ENCODE measurements at places on chromosomes 3 and 15.

DNA sequence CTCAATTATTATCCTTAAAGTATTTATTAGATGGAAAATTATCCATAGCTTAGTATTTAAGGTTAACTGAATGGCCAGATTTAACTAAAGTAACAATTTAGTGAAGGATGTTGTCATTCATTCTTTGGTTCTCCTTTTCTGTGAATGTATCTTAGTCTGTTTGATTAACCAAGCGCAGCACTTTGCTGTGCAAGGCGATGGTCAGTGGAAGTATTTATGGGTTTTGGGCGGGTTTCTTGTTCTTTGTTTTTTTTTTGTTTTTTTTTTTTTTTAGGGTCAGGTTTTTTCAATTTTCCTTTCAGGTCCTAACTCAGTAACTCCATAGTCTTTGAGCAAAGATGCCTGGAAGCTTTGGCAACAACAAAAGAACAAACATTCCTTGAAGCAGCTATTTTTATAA, 328.8 kb downstream of the PTPRG start:
- no peak for DNase-seq

GRCh38 chr3:48226939-48227338, 3.6 kb downstream of the CAMP start:
- DNase-seq, result no peak

DNA sequence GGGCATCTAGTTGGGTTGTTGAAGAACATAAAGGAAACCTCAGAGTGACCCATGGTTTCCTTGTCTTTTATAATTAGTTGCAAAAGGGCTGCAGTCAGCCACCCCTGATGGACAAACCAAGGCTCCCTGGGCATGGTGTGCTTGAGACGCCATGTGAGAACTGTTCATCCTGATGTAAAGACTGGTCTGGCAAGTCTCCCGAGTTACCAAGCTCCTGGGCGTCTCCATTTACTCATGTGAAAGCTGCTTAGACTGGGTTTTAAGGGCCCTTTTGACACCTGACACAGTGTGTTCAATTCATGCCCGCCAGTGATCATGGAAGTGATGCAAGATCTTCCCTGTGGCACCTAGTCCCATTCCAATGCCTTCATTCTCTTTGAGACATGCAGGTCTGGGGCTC, 49.4 kb downstream of the GRK7 start:
- DNase-seq, result no peak

DNA sequence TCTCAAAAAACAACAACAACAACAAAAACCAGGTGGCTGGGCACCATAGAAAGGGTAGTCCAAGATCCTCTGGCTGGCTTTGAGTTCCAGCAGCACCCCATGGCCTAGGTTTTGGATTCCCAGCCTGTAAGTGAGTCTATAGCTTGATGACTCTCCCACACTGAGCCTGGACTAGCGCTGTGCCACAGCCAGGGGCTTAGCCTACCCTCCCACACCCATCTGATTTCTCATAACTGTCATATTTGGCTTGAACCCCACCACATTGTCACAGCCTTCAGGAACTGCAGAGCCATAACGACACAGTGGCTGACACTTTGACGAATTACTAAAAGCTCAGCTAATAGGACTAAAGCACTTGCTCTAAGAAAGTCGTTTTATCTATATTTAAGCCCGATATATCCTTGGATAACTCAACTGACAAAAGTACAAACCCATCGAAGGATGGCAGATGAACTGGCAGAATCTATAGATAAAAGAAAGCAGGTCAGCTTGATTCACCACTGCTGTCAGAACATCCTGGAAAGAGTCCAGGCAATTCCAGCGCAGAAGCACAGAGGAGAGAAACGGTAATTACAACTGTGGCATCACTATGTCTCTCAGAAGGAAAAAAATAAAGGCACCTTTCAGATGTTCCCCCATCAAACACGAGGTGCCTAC, 62.1 kb downstream of the HOMER2 start:
- DNase-seq, result no peak

GRCh38 chr3:179513862-179514261, 48.9 kb upstream of the ACTL6A start:
- DNase-seq, result no peak

DNA sequence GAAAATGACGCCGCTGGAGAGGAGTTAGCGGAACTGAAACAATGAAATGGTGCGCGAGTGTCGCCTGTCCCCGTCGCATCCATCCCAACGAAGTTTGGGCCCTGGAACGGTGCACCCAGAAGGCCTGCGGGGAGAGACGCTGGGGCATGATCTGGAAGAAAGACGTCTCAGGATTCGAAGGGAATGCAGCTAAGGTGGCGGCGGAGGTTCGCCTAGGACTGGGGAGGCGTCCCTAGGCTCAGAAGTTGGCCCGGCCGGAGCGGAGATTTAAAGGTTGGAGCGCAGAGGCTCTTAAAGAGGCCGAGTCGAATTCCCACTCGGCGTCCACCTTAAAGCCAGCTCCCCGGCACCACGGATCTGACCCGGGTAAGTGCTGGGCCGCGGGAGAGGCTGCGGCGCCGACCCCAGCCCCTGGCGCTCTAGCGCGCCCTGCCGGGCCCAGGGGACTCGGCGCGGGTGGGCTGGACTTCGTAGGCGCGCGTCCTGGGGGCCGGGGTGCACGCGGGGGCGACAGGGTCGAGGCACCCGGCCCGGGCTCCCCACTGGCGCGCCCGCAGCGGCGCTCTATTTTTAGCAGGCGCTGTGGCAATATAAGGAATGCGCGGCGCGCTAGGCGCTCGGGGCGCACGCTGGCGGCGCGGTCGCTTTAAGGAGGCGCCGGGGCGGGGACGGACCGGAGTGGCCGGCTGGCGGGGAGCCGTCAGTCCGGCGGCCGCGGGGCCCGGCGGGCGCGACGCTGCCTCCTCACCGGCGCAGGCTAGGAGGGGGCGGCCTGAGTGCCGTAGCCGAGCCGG, at the start of gene MRAS:
MRAS (plus strand) TSS at position 620 of the 794 bp plus-strand sequence. CDS start 24,305 bp downstream, outside the sequence.
- DNase-seq, result peak; percentile 93

GRCh38 chr3:63064209-63064755, 189.1 kb upstream of the CADPS start:
- DNase-seq, result no peak

GRCh38 chr3:38070013-38070412, 31.0 kb downstream of the DLEC1 start:
- no peak for DNase-seq

- DNase-seq, result no peak
Measured at GRCh38 chr3:194245975-194246561, 105.1 kb downstream of the CPN2 start.

DNA sequence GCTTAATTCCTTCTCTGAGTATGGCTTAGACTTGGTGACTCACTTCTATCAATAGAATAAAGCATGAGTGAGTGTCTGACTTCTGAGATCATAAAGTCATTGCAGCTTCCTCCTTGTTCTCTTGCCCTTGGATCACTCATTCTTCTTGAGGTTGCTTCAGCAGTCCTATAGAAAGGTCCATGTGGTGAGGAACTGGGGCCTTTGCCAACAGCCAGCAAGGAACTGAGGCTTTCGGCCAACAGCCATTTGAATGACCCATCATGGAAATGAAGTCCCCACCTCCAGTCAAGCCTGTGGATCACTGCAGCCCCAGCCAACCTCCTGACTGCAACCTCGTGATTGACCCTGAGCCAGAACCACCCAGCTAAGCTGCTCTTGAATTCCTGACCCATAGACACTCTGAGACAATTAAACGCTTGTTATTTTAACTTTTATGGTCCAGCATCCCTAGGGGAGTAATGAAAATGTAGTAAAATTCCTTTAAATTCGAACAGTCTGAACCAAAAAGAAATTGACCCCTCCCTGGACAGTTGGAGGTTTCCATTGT, 84.5 kb downstream of the WDR76 start:
- DNase-seq, result no peak

Data from NCI-H146 (cell line).